ENCODE measurements at places on chromosomes 4 and X. TPM values are rescaled to one million over a fixed set of nuclear protein-coding genes. Genes with fewer than 3 reads are reported as not detected.

DNA sequence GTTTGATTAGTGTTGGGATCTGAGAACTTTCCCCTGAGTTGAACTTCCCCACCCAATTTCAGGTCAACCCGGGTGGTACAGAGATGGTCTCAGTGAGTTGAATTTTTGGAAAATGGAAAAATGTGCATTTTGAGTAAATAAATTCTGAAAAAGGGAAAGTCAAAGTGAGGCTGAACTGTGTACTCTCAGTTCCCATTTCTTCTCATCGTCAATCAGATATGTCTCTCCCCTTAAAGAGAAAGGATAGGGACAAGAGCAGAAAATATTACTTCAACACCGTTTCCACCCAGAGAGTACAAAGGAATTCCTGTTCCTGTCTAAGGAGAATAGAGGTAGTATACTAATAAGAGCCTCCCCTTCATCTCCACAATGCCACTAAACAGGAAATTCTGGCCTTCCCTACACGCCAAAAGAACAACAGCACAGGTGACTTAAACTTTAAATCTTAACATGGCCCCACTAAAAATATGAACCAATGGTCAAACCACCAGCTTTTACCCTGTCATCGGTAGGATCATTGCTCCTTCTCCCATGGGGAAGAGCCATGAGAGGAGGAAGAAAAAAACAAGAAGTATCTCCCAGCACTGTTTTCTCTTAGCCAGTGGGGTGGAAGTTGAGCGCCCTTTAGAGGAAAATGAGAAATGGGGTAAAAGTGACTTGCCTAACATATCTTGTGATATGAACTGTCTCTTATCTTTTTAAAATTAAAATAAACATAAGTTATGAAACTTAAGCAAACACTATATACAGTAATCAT lies 30.3 kb downstream of the BMP3 start:
- DNase-seq, result no peak

The C4orf36 gene
- 2.8 TPM for total RNA-seq

The GLOD5 gene
- total RNA-seq, result not detected

GRCh38 chr4:43112139-43112538 lies 219.6 kb downstream of the GRXCR1 start:
- no peak for DNase-seq

DNA sequence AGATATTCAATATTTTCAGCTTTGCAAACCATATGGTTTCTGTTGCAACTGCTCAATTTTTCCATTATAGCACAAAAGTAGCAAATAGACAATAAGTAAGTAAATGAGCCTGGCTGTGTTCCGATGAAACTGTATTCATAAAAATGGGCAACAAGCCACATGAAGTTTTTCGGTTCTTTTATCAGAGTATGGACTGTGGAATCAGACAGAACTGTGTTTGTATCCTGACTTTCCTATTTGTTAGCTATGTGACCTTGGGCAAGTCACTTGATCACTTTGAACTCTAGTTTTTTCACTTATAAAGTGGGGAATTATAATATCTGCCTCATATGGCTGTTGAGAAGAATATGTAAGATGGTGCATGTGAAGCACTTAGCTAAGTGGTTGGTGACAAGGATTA lies 23.4 kb upstream of the ADGRA3 start:
- no peak for DNase-seq

Data from fibroblast of lung (primary cell).